Stimulated activated CD4-positive, alpha-beta T cell treated with anti-CD3 and anti-CD28 coated beads, Interleukin-1b, Interleukin-23, amount 100 ng/mL, for 4 hours (primary cell): ENCODE measurements at places on chromosomes 1 and 21.

GRCh38 chr21:39125752-39126485, 57.3 kb downstream of the PSMG1 start:
- no peak for DNase-seq

- no peak for DNase-seq
These were observed 2.7 kb downstream of the IFFO2 start for GRCh38 chr1:18953731-18954231.

GRCh38 chr1:221497046-221497445, 244.8 kb downstream of the DUSP10 start:
- DNase-seq: no peak

- no peak for DNase-seq
These were observed 181.9 kb downstream of the ZSCAN20 start for GRCh38 chr1:33654267-33654834.

DNA sequence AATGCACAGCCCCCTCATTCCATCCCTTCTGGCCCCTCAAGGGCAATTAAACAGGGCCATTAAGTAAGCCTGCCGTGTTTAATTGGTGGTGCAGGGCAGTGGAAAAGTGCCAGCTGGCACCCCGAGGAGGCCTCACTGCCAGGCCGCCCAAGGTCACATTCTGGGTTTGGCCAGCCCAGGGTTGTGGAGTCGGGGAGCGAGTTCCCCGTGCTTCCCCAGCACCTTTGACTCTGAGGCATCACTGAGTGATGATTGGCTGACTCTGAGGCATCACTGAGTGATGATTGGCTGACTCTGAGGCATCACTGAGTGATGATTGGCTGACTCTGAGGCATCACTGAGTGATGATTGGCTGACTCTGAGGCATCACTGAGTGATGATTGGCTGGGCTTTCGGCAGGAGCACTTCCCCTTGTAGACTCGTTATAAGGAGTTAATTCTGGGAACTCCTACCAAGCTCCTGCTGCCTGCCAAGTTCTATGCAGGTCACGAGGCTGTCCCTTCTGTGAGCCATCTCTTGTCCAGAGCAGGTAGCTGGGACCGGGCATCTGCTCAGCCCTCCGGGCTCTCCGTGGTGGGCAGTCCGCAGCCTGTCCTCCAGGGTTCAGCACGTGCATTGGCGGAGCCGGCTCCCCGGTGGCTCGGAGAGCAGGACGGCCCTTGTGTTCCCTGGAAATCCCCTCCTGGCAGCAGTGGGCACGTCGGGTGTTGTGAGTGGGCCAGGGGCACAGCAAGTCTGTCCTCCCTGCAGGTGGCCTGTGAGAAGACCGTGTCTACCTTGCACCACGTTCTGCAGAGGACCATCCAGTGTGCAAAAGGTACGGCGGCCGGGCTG, 20.9 kb downstream of the CSTB start:
- no peak for DNase-seq

- no peak for DNase-seq
These were observed 11.0 kb downstream of the TNFRSF9 start for GRCh38 chr1:7929637-7930036.

GRCh38 chr1:230276401-230276800, 149.7 kb downstream of the PGBD5 start:
- DNase-seq: no peak

- DNase-seq: no peak
These were observed 14.7 kb upstream of the TNFRSF8 start for GRCh38 chr1:12048372-12048771.

DNA sequence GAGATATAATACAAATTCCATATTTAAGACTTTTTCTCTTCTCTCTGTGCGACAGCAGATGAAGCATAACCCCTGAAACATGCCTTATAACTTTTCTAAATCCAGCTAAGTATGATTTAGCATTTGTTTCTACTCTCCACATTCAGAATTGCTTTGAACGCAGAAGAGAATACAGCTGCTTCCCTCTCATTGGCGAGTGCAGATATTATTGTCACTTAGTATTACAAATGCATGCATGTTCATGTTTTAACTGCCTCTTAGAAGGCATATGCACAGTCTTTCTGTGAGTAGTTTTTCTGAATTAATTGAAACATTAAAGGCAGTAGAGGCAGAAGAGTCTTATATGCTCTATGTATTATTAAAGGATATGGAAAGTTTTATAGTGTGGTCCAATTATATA, 217.1 kb downstream of the ZP4 start:
- no peak for DNase-seq

- no peak for DNase-seq
These were observed 4.6 kb downstream of the LRP8 start for GRCh38 chr1:53323316-53323715.

GRCh38 chr1:181187337-181188126, 99.0 kb downstream of the IER5 start:
- DNase-seq: no peak

DNA sequence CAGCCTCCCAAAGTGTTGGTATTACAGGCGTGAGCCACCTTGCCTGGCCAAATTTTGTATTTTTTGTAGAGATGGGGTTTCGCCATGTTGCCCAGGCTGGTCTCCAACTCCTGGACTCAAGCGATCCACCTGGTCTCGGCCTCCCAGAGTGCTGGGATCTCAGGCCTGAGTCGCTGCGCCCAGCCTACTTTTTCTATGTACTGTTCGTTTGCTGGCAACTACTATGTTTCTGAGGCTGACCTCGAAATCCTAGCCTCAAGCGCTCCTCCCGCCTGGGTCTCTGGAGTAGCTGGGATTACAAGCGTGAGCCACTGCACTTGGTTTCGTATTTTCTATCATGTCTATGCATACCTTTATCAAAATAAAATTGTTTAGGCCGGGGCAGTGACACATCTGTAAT, 675 bp upstream of the TEKT2 start:
- DNase-seq: no peak

DNA sequence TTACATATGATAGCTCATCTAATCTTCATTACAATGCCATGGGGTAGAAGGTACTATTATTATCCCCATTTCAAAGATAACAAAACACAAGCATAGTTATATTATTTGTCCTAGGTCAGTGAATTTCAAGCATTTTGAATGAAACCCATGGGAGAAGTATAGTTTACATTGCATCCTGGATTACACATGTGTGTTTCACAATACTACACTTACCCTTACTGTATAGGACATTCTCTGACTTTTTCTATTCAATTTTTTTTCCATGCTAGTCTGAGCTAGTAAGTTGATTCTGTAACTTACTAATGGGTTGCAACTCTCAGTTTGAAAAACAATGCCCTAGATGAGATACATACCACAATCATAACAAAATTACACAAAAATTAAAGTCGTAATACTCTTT, 8.7 kb upstream of the GPX7 start:
- DNase-seq: no peak

DNA sequence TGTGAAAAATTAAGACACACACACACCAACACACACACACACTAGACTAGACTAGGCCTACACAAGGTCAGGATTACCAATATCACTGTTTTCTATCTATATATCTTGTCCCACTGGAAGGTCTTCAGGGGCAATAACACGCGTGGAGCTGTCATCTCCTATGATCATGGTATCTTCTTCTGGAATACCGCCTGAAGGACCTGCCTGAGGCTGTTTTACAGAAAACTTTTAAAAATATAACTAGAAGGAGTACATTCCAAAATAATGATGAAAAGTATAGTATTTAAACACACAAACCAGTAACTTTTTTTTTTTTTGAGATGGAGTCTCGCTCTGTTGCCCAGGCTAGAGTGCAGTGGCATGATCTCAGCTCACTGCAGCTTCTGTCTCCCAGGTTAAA, 20.3 kb upstream of the ZBTB8A start:
- DNase-seq: no peak

DNA sequence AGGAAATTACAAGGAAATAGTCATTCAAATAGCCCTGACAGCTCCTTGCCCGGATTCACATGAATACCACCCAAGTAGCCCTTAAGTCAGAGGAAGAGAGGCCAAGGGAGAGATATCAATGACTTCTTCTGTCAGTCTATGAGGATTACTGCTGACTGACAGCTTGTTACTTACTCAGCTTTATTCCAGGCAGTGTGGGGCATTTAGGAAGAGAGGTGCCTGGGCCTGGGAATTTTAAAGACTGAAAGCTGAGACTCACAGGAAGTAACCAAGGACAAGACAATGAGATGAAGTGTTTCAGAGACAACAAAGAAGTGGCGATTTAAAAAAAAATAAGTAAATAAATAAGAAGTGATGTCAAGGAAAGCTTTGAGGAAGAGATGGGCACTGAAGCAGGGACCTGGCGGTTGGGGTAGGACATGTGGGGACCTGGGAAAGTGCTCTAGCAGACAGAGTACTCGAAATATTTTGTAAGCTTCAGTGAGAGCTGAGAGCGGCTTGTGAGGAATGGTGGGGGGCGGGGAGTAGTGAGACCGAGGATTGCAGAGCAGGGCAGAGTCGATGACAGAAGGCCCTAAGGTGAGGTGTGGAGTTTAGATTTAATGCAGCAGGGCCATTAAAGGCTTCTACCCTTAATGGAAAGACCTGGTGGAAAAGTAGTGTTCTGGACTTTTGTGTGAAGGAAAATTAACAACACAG, 58.9 kb downstream of the ST3GAL3 start:
- DNase-seq: no peak

GRCh38 chr1:72482736-72483413, 200.5 kb upstream of the NEGR1 start:
- no peak for DNase-seq
